ENCODE measurements at places on chromosomes 2 and 18.

DNA sequence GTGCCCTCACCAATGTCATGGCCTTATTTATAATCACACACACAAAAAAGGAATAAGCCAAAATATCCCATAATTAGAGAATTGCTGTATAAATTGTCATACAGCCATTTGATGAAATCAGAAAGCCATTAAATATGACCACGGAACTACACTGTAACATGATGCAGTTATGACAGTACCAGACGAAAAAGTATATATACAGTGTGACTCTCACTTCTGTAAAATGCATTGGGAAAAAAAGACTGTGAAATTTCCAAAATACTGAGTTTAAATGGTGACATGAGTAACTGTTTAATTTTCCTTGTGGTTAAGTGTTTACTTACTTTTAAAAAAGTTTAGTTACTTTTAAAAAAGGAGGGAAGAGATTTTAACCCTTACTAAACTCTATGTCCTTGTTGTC, 25.4 kb downstream of the UXS1 start:
- DNase-seq, result peak; percentile 57

DNA sequence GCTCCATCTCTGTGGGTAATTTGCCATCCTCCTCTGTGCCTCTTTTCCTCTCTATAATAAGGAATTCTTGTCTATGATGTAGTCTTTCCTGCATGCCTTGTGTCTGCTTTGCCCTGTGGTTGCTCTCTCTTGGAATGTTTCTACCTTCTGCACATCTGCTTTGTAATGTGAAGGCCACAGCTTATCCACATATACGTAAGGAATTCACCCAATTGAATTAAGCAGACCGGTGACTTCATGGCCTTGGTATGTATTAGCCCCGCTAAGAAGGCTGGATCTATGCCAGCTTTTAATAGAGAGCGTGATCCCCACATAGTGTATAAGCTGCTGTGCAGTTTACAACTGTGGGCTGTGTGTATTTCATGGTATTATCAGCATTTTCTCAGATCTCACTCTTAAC, 274.7 kb downstream of the RNF144A start:
- no peak for DNase-seq

GRCh38 chr18:59846814-59847490, 52.8 kb upstream of the PMAIP1 start:
- peak; percentile 83 for DNase-seq

GRCh38 chr2:113211226-113212105, 37.7 kb downstream of the PSD4 start:
- DNase-seq, result peak; percentile 85

DNA sequence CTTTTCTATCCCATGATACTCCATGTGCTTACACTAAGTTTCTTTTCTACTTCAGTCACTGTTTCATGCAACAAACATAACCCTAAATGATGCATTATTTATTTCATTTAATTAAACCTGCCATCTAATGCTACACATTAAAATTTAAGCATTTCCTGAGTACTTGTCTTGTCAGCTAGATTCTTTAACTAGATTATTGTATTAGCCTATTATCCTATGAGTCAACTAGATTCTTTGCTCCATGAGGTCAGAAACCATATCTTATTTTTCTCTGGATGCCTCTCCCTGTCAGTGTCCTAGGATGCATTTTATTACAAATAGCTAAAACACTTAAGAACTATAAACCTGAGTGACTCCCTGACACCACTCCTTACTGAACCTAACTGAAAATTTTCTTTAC, 652.4 kb downstream of the SLC4A3 start:
- no peak for DNase-seq

DNA sequence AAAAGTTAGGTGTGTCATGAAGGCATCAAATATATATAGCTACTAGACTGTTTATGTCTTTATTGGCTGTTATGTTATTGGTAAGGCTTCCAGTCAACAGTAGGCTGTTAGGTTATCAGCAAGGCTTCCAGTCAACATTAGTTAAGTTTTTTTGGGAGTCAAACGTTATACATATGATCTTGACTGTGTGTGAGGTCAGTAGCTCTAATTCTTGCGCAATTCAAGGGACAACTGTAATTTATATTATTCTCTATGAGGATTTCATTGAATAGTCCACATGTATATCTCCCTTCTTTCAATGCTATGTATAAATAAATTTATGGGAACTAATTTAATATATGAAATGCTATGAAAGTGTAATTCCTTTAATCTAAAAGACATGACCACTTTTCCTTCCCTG, 757.5 kb upstream of the TMEFF2 start:
- DNase-seq, result no peak

DNA sequence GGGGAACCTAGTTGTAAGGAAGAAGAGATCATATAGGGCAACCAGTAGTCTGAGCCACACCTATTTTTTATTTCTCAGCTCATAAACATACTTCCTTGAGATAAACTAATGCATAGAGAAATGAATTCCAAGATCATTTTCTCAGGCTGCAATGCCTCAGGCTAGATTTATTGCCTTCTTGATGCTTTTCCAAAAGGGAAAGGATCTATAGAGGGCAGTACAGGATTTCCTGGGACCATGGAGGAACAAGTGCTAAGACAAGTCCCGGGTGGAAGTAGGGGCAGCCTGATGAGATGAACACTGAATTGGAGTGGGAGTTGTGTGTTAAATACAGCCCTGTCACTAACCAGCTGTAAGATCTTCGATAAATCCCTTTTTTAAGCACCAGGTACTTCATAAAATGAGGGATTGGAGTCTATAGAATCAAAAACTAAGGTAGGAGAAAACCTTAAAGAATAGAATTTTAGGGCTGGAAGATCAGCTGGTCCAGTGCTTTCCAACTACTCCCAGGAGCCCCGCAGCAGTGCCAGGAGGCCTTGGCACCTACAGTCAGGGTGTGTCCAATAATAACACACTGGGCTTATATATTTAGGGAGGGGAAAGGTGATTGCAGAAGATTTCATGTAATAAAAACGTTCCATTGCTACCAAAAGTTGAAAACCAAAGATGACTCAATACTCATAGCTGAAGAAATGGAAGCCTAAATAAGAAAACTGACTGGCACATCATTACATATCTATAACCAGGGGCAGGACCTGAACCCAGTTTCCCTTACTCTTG, 58.1 kb downstream of the SERTAD2 start:
- no peak for DNase-seq

DNA sequence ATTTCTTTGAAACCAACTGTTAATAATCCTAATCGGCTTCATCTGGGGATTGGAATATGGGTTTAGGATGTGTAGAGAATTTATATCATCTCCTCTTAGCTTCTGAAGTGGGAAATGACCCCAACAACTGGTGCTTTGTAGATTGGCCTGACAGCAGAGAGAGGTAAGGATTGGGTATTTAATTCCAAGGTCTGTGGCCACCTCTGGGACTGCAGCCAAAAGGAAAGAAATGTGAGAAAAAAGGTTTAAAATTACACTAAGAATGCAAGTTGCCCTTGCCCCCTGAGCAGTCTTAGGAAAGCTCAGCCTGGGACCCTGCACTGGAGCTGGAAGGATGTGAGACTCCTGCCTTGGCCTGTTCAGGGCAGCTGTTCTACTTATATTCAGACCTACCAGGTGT, 157.1 kb downstream of the FTCDNL1 start:
- no peak for DNase-seq

GRCh38 chr18:56982766-56983165, 164.1 kb upstream of the BOD1L2 start:
- peak; percentile 3 for DNase-seq

DNA sequence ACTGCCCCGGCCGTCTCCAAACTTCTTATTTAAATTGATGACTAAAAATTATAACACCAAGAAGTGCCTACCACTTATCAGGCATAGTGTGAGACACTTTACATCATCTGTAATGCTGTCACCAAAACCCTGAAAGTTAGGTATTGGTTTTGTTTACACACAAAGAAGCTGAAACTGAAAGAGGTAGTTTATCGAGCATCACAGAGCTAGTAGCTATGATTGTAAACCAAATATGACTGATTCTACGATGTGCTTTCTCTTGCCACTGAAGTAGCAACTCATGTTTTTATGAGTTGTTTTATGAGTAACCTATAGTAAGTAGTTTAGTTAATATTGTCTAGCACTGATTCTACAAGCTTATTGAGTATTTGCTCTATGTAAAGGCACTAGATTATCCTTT, 31.5 kb downstream of the DYNC1I2 start:
- peak; percentile 23 for DNase-seq
